Thyroid gland (tissue), 4 donors: ENCODE measurements at places on chromosomes 16 and 17. TPM values are rescaled to one million over a fixed set of nuclear protein-coding genes. Genes with fewer than 3 reads are reported as not detected.

DNA sequence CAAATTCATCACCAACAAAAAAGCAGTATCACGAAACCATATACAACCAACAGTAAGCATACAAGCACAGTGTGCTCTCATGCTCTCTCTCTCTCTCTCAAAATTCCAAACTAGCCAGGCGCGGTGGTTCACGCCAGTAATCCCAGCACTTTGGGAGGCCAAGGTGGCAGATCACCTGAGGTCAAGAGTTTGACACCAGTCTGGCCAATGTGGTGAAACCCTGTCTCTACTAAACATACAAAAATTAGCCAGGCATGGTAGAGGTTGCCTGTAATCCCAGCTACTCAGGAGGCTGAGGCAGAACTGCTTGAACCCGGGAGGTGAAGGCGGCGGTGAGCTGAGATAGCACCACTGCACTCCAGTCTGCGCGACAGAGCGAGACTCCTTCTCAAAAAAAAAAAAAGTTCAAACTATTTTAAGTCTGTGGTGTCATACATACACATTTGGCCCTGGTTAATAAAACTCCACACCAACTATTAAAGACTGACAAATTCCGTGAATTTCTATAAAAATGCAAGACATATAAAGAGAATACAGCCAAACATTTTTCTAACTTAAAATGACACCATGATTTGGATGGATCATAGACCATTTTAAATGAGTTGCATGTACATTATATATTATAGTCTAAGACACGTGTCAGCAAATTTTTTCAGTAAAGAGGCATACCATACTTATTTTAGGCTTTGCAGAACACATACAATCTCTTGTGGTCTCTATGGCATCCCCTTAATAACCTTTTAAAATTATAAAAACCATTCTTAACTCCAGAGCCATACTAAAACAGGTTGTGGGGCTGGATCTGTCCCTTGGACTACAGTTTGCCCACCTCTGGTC, 30.9 kb downstream of the GLG1 start:
- peak; percentile 77 for DNase-seq

- peak; percentile 42 for DNase-seq
Measured at GRCh38 chr17:78862073-78863023, 21.7 kb upstream of the USP36 start.

DNA sequence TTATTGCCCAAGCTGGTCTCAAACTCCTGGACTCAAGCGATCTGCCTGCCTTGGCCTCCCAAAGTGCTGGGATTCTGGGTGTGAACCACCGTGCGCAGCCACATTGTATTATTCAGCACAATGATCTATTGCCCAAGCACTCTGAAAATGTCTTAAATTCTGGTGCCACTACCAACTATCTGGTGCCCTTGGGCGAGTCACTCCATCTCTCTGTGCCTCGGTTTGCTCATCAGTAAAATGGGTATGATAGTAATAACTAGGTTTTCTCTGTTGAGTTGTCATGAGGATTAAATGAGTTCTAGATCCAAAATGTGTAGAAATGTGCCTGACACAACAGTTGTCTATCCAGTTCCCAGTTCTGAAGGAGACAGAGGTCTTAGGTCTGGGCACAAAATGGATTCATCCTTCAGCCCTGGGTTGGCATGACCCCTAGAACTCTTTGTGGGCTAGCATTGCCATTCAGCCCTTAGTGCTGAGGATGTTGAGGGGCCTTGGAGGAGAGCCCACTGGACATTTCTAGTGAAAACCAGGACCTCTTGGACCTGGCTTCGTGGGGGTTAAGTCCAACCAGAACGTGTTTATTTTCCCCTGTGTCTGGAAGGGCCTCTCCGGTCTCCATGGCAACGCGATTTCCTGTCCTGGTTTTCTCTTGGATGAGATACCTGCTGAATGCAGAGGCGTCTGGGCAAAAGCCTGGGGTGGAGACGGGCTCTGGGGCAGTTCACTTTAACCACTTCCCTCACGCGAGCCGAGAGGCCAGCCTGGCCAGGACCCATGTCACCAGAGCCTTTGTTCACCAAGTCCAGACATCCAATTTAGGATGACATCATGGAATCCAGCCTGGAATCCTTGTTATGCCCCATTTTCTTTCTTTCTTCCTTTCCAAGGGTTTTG, 43.7 kb upstream of the TNRC6A start:
- DNase-seq, result peak; percentile 33

DNA sequence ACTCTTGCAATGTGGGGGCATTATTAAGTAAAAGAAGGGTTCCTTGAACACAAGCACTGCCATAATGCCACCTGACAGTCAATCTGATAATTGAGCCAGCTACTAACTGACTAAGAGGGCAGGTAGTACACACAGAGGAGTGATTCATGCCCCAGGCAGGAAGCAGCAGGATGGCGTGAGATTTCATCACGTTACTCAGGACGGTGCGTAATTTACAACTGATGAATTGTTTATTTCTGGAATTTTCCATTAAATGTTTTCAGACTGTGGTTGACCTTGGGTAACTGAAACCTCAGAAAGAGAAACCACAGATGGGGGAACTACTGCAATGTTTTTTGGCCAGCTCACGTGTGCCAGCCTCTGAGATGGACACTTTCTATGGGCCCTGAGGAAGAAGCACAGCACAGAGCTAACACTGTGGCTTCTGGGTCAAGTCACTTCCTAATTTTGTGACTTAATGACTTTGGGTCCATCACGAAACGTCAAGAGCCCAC, 46.7 kb downstream of the C17orf67 start:
- DNase-seq, result peak; percentile 6

DNA sequence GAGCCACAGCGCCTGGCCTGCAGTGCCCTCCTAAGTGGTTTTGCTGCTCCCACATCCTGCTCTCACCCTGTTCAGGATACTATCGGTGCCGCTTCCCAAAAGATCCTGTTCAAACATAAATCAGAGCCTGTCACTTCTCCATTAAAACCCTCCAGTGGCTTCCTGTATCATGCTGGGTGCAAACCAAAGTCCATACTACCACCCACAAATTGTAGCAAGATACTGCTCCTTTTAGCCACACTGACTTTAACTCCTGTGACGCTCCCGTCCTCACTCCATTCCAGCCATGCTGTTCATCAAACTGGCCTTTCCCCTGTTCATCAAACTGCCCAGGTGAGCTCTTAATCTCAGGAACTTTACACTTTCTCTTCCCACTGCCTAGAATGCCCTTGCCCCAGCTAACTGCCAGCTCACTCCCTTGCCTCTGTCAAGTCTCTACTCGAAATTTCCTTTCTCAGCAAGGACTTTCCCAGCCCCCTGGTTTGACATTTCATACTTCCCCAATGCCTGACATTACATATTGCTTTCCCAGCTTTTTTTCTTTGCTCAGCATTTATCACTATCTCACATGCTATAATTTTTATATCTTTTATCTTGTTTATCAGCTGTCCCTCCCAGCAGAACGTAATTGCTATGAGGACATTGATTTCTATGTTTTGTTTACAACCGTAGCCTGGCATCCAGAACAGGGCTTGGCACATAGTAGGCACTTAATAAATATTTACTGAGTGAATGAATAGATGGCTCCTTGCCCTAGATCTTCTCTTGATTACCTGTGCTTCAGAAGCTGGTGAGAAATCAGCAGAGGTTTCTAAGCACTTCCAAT, 44.3 kb upstream of the SMURF2 start:
- DNase-seq, result no peak

GRCh38 chr16:4852221-4852872, 5.1 kb downstream of the UBN1 start:
- DNase-seq, result no peak

GRCh38 chr17:81577278-81578000, 25.3 kb upstream of the FAAP100 start:
- no peak for DNase-seq

DNA sequence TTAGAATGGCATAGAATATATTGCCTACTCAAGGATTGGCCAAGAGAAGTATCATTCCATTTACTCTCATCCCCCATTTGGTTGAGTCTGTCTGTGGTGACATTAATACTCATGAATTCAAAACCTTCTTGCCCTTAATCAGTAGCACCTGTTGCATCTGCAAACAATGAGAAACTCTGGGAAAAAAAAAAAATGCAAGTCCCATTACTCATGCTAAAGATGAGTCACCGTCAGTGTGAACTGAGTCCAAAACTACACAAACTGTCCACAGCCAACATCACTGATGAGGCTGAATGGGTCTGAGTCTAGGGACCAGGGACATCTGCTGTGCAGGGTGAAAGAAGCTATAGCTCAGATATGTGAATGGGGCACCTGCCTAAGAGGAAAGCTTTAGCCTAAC, 96.9 kb upstream of the ADAMTS18 start:
- no peak for DNase-seq

DNA sequence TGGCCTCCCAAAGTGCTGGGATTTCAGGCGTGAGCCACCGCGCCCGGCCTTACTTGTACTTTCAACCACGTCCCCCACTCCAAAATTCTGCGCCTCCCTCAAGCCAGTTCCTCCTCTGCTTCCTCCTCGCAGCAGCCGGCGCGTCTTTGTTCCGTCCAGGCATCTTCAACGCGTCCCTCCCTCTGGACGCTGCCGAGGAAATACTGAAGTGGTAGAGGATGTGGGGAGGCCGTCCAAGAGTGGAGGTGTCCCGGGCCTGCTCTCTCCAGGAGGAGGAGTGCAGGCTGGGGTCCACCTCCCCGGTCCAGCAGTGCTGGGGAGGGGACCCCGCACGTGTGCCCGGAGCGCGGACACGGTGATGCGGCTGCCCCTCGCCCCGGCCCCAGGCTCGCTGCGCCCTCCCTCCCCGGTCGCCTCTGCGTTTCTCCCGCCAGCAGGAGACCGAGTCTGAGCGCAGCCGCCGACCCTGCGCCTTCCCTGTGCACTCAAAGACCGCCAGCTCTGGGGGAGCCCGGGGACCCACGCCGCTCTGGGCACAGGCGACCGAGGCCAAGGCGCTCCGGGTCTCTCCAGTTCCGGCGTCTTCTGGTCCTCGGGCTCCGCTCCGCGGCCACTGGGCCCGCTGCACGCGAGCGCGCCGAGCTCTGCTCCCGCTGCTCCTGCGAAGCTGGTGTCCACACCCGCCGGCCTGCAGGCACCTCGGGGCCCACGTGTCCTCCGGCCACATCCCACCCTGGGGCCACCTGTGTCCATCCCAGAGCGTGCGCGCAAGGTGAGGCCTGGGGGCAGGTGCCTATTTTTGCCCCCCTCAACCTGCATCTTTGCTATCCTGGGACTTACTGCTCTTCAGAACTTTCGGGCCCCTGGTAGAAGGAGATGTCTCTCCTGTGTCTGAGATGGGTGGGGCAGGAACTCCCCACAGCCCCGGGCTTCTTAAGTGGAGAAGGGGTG, 31.7 kb downstream of the OSBPL7 start:
- DNase-seq, result peak; percentile 46

GRCh38 chr17:80426671-80427326, 11.8 kb downstream of the ENDOV start:
- DNase-seq, result peak; percentile 58

GRCh38 chr17:28188841-28189263, 130.1 kb upstream of the TMEM97 start:
- DNase-seq, result no peak

DNA sequence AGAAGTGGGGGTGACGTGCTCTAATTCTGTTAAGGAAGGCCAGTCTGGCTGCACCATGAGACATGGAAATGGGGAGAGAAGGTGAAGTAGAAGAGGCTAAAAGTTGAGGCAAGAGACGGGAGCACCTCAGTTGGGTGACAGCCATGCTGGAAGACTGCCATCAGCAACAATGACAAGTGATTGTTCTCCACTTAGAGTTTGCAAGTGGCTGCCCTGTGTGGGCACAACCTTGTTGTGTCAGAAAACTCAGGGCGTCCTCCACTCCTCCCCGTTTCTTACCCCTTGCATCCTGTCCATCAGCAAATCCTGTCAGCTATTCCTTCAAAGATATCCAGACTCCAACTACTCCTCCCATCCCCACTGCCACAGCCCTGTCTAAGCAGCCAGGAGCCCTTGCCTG, 17.6 kb downstream of the CES1 start:
- DNase-seq, result peak; percentile 40

- no peak for DNase-seq
Measured at GRCh38 chr17:17551361-17551760, 40.1 kb downstream of the PEMT start.

GRCh38 chr16:69471121-69471520, 46.7 kb downstream of the CYB5B start:
- no peak for DNase-seq

- no peak for DNase-seq
Measured at GRCh38 chr16:60945225-60945624, 1091.0 kb downstream of the CDH8 start.

DNA sequence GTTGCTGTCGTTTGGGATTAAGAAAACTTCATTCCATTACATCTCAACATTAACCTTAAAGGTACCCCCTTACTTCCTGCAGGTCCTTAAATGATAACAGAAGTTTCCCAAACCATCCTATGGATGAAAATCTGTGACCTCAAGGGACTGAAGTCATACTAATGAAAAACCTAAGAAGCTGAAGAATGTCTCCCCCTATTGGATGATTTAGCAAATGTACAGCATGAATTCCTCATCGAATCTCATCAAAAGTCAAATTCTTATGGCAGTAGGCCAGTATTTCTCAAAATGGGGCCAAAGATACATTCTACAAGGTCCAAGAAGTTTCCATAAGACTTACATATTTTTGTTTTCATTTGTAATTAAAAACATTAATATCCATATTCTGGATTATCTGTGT, 13.5 kb downstream of the SCO1 start:
- DNase-seq, result no peak

DNA sequence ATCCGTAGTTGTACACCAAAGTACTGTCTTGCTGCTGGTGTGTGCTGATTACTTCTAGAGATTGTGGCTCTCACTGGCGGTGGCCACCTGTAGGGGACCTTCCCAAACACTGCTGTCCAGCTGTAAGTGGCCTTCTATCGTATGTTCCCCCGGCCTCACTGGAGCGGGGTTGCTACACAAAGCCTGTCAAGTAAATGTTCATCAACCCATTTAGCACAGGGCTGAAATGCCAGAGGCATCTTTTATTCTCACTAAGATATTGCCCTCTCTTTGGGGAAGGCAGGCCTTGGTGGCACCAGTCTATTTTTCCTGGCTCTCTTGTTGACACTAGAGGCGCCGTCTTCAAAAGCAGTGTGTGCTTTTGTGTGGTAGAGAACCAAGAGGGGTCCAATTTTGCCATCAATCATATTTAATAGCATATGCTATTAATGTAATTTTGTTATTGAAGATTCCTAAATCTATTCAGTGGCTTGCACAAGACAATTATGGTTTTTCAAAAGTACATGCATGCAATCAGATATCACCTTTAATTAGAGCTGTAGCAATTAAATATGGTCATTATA, 514.4 kb upstream of the SALL1 start:
- no peak for DNase-seq

DNA sequence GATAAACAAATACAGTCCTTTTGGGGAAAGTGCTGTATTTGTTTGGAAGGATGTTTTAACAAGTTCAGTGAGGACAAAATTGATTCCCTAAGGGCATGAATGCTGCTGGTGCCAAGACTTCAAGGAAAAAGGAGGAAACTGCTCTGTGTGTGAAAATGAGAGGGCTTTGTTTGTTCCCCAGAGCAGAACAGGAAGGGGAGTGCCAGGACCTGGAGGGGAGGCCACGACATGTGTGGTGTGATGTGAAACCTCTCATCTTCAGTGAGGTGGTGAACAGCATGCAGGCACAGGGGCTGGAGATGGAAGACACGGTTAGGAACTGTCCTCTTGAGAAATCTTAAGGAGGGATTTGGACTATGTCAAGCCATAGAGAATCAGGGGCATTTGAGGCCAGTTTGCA, 46.6 kb upstream of the GRIN2A start:
- DNase-seq, result no peak

- DNase-seq, result peak; percentile 50
Measured at GRCh38 chr16:27972500-27972899, 91.0 kb downstream of the GSG1L start.

Gene TUBG1
- total RNA-seq, result 39.8 TPM

Gene CLEC18B
- not detected for total RNA-seq

Gene YBX2
- 2.4 TPM for total RNA-seq

Gene ZNF747
- total RNA-seq, result 23.2 TPM

Gene ARL17B
- total RNA-seq, result 24.9 TPM

Gene LHX1
- not detected for total RNA-seq

Gene MYH2
- not detected for total RNA-seq

Gene PRAC1
- not detected for total RNA-seq

Gene ELMO3
- total RNA-seq, result 33.5 TPM
